DMS153 (cell line): ENCODE measurements at places on chromosomes 5 and 9.
A peak's percentile ranks its signal among the peaks of the same experiment; 100 is the strongest.

GRCh38 chr9:83208065-83208850 lies 145.3 kb upstream of the RASEF start:
- no peak for DNase-seq

DNA sequence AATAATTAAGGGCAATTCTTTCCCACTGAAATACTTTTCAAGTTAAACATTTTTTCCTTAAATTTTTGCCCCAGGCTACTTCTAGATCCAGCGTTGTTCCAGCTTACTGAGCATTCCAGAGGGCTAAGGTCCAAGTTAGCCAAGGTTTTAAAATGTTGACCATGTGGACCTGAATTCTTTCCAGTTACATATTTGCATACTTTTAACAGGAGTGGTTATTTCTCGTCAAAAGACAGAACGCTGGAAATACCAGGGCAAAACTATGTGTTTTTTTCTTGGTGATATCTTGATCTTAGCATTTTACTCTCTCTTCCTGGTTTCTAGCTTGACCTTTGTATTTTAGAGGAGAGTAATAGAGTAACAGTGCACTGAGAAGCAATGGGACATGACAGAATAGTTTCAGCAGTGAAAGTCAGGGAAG lies 32.8 kb downstream of the TMC1 start:
- DNase-seq = no peak

GRCh38 chr5:124976086-124976485 lies 229.6 kb upstream of the ZNF608 start:
- DNase-seq = no peak

DNA sequence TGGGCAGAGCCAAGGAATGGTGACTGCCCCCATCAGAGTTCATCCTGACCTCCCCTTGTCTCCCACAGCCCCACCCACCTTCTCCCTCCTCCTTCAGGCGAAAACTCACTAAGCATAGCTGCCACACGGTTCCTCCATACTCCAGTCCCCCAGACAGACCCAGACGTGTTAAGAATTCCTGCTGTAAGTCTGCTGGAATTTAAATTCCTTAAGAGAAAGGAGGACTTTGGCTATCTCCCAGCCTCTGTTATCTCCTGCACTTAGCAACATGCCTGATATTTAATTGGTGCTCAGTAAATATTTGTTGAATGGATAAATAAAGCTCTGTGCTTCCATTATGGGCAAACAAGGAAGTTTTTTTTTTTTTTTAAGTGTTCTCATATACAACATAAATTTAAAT lies 213.7 kb downstream of the RFK start:
- peak; percentile 35 for DNase-seq

- DNase-seq = no peak
These were observed 605.1 kb downstream of the PSAT1 start for GRCh38 chr9:78902051-78902450.

DNA sequence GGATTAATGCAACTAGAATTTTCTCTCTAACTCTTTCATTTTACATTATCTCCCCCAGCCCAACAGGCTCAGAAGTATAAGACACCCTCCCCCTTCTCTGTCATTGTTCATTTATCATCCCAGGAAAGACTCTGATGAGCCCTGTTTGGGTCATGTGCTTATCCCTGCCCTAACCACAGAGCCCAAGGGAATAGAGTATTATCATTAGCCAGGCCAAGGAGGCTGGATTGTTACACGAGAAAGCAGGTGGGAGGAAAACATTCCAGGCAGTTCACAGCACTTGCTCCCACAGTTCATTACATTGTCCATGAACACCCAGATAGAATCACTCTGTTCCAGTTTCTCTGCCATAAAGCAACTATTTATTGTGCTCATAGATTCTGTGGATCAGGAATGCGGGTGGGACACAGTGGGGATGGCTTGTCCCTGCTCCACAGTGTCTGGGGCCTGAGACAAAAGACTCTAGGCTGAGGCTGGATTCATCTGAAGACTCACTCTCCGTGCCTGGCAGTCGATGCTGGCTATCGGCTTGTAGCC lies 59.5 kb upstream of the TMEM215 start:
- DNase-seq = no peak
